ENCODE measurements at places on chromosomes 5 and 9.

GRCh38 chr5:103589357-103589756, 26.8 kb upstream of the NUDT12 start:
- DNase-seq = no peak

DNA sequence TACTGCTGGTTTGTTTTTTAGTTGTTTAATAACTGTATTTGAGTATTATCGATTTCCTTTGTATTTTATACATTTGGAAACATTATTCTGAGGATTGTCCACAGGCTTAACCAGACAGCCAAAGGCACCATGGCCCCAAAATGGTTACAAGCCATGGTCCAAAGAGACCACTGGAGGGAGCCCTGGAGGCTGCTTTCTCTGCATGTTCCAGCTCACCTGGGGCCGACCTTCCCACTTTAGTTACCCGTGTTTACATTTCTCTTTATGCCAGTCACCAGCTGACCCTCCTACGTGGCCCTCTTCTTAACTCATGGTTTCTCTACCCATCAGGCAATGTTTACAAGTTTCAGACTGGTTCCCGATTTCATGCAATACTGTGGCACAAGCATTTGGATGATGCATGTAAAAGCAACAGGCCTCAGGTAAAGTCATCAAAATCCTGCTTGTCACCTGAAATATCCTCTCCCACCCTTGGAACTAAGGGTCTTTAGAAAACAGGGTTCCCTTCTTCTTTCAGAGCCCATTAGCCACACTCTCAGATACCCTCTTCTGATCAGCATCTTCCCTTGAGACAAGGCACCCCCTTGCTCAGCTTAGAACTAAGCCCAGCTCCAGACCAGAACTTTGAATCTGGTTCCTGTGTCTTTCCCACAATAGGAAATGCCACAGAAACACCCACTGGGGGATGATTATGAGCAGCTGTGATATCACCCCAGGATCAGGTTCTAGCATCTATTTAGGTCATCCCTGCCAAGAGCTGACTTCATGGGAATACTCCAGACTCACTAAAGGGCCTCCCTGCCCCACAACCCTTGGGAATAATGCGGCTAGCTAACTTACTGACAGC, 49.9 kb upstream of the GARNL3 start:
- DNase-seq = no peak

GRCh38 chr5:138352722-138353559, 456 bp downstream of the KDM3B start:
- DNase-seq = peak; percentile 83

DNA sequence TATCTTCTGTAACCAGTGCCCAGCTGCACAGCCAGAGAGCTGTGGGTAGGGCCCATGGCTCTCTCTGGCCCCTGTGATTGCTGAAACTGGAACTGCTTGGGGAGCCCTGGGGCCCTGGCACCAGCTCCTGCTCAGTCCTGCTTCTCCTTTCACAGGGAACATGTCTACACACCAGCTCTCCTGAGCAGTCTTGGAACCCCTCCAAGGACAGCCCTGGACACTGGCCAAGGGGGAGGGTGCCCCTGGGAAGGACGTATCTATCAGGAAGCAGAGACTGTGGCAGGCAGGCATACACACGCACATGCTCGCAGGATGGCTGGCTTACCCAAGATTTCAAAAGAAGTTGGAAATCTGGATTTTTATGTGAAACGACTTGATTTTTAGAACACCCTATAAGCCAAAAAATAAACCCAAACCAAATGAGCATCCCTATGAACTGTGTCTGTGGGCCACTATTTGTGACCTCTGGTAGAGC, 8.8 kb upstream of the TRAF1 start:
- DNase-seq = peak; percentile 59

DNA sequence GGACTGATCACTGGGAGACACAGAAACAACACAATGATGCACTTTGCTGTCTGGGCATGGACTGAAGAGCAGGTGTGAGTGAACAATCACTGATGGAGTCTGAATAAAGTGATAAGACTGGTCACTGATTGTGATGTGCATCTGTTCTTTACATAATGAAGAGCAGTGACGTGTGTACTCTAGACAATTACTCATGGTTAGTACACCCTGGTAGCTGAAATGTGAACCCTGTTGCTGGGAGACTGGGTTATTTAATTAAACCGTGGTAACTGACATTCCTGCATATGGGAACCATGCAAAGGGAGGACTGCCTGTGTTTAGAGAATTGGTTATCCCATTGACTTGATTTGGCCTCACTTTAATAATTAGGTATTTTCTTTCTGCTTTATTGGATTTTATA, 202.9 kb downstream of the NR2F1-AS1 start:
- DNase-seq = no peak

- no peak for DNase-seq
Measured at GRCh38 chr5:39772307-39772706, 347.5 kb upstream of the DAB2 start.

GRCh38 chr5:131289738-131290137, 25.9 kb downstream of the CDC42SE2 start:
- no peak for DNase-seq

GRCh38 chr5:120368923-120369715, 95.0 kb upstream of the PRR16 start:
- DNase-seq = no peak

- DNase-seq = peak; percentile 33
Measured at GRCh38 chr9:93576258-93577077, at the start of gene PHF2. Gene PHF2, plus strand, starts transcription at chr9:93576584. Its CDS starts 190 bp downstream, at chr9:93576774.

- DNase-seq = no peak
Measured at GRCh38 chr5:8923526-8923925, 622.3 kb downstream of the SEMA5A start.

- peak; percentile 50 for DNase-seq
Measured at GRCh38 chr9:97529363-97530076, 28.1 kb downstream of the TMOD1 start.

- no peak for DNase-seq
Measured at GRCh38 chr9:121997791-121998190, 95.3 kb downstream of the TTLL11 start.

DNA sequence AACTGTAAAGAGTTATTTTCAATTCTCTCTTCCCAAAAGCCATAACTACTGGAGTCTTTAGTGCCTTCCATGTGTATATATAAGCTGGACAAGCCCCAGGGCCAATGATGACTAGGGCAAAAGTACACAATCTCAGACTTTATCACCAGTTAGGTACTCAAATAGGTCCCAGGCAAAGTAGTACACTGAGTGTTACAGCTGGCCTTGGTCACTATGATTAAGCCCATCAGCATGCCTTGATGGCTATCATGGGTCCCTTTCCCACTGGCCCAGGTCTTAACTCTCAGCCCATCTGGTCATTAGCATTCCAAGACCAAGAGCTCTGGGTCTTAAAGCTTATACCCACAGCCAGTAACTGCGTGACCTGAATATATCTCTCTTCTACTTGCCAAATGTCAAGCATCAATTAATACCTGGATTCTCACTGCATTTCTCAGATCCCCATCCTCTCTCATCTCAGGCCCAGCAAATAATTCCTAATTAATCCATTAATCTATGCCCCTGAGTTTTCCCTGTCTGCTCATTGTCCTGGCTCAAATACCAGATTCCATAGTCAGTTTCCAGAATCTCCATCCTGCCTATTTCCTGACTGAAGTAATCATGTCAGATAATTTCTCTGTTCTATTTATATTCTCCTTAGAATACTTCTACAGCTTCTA, 62.3 kb downstream of the NR6A1 start:
- DNase-seq = no peak

All from GM06990 (cell line).